ENCODE measurements at places on chromosomes 4 and X. TPM values are rescaled to one million over a fixed set of nuclear protein-coding genes. Genes with fewer than 3 reads are reported as not detected.
A peak's percentile ranks its signal among the peaks of the same experiment; 100 is the strongest.

FAM241A gene
- total RNA-seq = 1.4 TPM

DNA sequence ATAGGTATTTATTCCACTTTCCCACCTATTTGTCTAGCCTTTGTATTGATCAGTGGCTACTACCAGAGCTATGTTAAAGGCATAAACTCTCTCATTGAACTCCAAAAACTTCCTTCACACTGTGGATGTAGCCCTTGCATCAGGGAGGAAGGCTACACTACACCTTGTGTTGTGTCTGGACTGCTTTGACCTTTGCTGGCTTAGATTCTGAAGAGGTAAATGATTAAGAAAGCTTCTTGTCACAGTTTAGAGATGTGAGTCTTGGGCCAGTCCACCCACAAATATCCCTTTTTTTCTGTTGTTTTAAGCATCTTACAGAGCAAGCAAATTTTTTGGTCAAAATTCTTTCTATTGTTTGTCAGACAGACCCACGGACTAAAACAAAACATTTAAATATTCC is 1.9 kb downstream of the ENPEP start:
- no peak for DNase-seq

KCNIP4 gene
- not detected for total RNA-seq

ALAS2 gene
- not detected for total RNA-seq

BCORL1 gene
- total RNA-seq = 10.2 TPM

DNA sequence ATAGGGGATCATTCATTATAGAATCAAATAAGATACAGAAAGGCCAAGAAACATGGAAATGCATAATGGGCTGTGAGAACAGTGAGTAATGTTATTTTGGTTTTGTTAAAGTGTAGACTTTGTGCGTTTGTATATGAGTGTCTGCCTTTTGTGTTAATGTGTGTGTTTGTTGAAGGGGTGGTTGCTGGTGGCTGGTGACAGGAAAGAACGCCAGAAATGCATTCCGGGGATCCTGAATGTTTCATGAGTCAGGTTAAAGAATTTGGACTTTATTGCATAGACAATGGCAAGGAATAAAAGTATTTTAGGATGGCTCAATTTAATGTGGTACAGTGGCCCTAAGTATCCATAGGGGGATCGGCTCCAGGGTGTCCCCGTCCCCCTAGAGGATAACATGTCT is 1228.9 kb downstream of the PCDH7 start:
- DNase-seq = no peak

GRCh38 chr4:183627979-183628588 is 30.9 kb downstream of the RWDD4 start:
- no peak for DNase-seq

GPRASP3 gene
- 2.0 TPM for total RNA-seq

DNA sequence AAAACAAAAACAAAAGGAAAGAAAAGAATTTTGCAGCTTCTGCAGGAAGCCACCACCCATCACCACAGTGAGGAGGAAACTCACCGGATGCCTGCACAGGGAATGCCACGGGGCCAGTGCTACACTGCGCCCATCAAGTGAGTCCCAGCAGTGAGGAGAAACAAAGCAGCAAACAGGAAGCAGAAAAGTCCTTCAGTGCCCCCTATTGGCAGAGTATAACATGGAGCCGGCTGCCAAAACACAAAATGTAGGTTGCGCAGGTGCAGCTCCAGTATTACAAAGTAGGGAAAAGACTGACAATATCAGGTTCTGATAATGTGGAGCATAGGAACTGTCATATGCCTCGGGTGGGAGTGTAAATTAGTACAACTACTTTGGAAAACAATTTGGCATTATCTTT is 23.3 kb upstream of the SCML2 start:
- DNase-seq = no peak

- DNase-seq = peak; percentile 52
These were observed 650.2 kb upstream of the DIPK2B start for GRCh38 chrX:45850775-45851433.

ODAM gene
- not detected for total RNA-seq

DNA sequence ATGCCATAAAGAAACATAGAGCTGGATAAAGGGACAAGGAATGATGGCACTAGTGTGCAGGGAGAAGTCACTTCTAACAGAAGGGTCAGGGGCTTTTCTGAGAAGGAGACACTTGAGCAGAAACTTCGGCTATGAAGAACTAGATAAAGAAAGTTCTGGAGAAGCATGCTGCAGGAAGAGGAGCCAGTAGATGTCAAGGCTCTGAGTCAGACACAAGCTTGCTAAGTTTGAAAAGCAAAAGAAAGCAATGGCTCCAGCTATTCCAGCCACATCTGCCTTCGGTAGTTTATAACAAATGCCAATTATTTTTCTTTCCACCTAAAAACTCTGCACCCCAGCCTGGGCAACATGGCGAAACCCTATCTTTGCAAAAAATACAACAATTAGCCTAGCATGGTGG is 7.5 kb downstream of the NUDT6 start:
- no peak for DNase-seq

GRCh38 chr4:173878701-173879100 is 348.7 kb upstream of the HAND2 start:
- no peak for DNase-seq

DNA sequence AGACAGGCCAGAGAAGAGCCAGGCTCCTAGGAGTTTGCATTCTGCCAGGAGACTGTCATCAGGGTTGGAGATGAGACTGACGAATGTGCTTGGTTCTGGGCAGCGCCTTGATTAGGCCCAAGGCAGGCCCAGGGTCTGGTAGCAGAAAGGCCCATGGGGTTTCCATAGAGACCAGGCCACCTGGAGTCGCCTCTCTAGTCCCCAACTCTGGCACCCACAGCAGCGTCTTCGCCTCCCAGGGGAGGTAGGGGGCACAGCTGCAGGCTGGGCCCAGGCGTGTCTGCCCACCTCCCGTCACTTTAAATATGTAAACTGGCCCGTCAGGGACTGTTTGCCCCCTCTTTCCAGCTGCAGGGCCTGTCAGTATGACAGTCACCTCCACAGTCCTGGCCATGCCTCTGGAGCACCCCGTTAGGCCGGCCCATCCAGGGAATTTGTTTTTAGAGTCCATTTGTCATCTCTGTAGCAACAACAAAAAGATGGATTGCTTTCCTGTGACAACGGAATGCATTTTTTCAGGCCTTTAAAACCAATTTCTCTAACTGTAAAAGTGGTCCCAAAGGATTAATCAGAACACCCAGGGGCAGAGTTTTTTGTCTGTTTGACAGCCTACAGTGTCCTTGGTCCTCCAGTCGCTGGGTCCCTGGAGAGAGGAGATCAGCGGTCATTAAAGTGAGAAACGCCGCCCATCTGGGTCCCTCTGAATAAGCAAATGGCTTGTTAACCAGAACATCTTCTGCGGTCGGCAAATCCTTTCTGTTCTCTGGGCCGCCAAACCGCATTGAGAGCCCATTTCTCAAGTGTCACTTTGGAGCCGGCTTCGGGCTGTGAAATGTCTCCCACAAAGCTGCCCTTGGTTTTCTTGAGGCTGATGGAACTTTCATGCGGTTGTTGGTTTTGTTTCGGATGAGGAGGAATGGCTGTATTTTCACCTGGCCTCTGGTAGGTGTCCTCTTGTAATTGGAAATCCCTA is 153.0 kb upstream of the PSAPL1 start:
- DNase-seq = no peak

- no peak for DNase-seq
These were observed 1875.0 kb upstream of the PCDH7 start for GRCh38 chr4:28845158-28845557.

DNA sequence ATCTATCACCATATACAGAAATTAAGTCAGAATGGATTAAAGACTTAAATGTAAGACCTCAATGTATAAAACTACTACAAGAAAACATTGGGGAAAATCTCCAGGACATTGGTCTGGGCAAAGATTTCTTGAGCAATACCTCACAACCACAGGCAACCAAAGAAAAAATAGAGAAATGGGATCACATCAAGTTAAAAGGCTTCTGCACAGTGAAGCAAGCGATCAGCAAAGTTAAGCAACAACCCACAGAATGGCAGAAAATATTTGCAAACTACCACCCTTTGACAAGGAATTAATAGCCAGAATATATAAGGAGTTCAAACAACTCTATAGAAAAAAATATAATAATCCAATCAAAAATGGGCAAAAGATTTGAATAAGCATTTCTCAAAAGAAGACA is 236.9 kb upstream of the EMCN start:
- no peak for DNase-seq

SGMS2 gene
- not detected for total RNA-seq

GPR50 gene
- total RNA-seq = not detected

COL25A1 gene
- not detected for total RNA-seq

GRCh38 chr4:154939851-154940250 is 158.8 kb downstream of the RBM46 start:
- no peak for DNase-seq

SSX4 gene
- total RNA-seq = not detected

EXOC1L gene
- not detected for total RNA-seq

DNA sequence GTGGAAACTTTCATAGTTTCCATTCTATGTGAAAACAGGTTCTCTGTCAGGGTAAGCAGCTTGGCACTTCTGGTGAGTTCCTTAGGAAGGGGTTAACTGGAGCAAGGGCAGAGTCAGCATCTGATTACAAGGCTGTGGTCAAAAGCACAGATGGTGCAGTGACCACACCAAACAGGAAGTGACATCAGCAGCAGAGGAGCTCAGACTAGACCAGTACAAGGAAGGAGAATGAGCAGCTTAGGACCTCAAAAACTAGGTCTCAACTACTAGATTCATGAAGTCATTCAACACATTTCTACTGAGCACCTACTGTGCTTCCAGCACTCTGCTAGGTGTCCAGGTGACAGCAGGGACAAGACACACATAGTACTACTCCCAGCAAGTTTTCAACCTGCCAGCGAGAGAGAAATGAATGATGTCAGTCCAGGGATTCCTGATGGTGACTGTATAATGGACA is 130.2 kb downstream of the AMELX start:
- DNase-seq = no peak

DNA sequence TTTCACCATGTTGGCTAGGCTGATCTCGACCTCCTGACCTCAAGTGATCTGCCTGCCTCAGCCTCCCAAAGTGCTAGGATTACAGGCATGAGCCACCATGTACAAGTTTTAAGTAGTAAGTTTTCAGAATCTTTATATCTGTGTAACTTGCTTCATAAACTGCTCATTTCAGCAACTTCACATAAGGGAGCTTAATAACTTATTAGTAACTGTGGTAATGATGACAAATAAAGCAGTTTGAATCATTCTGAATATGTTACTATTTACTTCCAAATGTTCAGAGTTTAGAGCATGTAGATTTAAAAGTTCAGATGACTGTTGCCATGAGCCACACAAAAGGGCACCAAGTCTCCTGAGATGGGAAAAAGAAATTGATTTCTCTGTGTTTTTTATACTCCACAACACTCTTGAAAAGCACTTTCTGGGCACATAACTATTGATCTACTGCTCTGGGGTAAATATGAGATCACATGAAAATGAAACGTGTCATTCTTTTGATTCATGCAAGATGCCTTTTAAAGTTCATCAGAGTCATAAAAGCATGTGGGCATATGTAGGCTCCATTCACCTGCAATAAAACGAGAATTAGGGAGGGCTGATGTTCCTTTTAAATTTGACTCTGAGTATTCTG is 14.1 kb upstream of the CA5B start:
- DNase-seq = no peak

IL21 gene
- 0.52 TPM for total RNA-seq

GRCh38 chrX:45775468-45775867 is 574.8 kb upstream of the DIPK2B start:
- DNase-seq = no peak

DNA sequence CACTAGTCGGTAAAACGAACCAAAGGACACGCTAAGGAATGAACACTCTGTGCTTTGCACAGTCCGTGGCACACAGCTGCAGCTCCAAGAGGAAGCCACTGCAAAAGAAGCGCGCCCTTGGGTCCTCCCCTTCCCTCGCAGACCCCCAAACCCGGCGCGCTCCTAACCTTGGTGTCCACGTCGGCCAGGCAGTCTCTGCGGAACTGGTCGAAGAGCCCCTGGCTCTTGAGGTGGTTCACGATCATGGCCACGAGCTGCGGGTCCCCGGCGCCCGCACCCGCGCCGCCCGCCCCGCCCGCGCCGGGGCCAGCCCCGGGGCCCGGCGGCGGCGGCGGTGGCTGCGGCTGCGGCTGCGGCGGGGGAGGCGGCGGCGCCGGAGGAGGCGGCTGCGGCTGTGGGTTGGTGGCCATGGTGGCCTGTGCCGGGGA is 333 bp downstream of the BOD1L1 start:
- peak; percentile 62 for DNase-seq

DNA sequence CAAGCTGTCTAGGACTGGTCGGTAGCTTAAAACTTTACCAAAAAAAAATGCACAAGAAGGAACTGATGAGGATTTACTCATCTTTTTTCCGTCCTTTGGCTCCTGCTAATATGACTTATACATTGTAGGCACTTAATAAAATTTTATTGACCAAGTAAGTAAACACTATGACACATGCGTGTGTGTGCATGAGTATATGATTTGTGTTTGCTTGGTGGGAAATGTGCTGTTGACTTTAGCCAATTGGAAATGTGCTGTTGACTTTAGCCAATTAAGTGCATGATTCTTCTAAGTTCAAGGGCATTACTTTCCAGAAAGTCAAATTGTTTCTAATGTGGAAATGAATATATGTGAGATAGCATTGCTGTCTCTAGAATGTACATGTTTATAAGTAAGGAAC is 78.3 kb downstream of the FIP1L1 start:
- no peak for DNase-seq

DNA sequence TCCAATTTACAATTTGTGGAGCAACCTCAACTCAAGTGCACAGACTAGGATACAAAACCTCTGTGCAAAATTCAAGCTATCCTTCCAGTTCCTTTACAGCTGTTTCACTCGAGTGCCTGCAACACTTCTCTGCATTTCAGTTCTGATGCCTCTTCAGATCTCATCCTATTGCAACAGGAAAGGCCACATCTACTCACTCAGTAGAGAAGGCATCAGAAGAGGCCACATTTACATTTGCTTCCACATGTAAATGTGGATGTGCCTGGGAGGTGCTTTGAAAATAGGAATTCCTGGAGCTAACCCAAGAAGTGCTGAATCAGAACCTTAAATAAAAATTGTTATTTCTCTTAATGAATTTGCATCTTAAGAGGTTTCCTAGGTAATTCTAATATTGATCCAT is 45.8 kb upstream of the SERTM2 start:
- no peak for DNase-seq

DNA sequence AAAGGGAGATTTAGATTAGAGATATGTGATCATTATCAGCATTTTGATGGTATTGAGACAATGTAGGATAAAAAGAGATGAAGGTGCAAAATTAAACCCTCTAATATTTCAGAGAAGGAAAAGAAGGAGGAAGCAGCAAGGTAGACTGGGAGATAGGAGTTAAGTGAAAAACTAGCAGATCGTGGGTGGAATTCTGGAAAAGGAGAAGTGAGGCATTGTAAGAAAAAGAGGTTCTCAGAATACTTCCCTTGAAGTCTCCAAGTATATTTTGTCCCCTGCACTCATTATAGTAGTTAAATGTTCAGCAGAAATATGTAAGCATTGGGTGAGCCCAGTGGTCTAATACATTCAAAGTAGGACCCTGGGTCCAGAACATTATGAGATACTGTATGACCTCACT is 30.3 kb downstream of the COPS4 start:
- DNase-seq = no peak

NEK1 gene
- 21.6 TPM for total RNA-seq

TCEAL9 gene
- total RNA-seq = 2.4 TPM

ARHGEF9 gene
- total RNA-seq = 42.8 TPM

Data from activated CD8-positive, alpha-beta memory T cell treated with anti-CD3 and anti-CD28 coated beads, Interleukin-2, amount 10 ng/mL, durations not matched to agents 7 days and 5 days (primary cell).